ENCODE measurements at places on chromosomes 6 and 20.

- no peak for DNase-seq
These were observed 559.0 kb downstream of the CBLN4 start for GRCh38 chr20:55446301-55446700.

DNA sequence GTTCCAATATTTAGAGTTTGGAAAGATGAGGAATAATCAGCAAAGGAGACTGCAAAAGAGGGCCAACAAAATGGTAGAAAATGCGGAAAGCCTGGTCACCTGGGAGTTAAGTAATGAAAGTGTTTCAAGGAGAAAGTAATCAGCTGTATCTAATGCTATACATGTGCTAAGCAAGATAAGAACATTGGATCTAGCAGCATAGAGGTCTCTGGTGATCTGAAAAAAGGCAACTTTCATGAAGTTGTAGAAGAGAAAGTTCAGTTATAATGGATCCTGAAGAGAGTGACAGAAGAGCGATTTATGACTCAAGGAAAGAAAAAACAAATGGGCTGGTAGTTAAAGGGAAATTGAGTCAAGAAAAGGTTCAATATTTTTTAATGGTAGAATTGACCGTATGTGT is 4.6 kb upstream of the RSPH3 start:
- no peak for DNase-seq

- DNase-seq = no peak
These were observed 99.9 kb downstream of the ALDH8A1 start for GRCh38 chr6:134849920-134850447.

GRCh38 chr6:43719511-43719910 is 31.9 kb upstream of the MRPS18A start:
- DNase-seq = no peak

DNA sequence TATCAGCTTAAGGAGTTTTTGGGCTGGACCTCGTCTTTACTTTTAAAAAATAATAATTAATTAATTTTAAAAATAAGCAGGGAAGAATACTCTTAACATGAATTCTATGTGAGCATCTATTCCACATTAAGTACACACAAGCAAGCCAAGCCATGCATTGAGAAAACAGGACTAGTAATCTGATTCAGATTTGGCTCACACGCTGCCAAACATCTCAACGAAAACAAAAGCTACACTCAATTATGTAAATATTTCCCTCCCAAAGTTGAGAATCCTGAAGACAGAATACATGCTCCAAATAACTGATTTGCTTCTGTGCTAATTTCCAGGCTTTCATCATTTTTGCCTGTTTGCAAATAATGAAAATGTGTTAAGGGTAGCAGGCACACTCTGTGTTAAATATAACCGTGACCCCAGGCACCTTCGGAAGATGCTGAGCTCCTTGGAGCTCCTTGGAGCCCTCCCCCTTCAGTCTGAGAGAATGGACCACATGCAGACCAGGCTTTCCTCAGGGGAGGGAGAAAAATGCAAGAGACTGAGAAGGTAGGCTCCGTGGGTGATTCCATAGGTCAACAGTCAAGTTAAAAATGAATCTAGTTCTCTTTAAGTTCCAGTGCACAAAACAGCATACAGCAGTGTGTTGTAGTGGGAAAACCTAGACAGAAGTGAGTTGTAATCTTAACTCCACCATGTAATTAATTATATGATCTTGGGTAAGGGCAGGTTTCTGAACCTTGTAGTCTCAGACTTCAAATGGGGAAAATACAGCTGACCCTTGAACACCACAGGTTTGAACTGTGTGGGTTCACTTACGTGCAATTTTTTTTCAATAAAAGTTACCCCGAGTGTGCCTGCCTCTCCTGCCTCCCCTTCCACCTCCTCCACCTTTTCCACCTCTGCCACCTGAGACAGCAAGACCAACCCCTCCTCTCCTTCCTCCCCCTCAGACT is 161.3 kb upstream of the RREB1 start:
- DNase-seq = no peak

DNA sequence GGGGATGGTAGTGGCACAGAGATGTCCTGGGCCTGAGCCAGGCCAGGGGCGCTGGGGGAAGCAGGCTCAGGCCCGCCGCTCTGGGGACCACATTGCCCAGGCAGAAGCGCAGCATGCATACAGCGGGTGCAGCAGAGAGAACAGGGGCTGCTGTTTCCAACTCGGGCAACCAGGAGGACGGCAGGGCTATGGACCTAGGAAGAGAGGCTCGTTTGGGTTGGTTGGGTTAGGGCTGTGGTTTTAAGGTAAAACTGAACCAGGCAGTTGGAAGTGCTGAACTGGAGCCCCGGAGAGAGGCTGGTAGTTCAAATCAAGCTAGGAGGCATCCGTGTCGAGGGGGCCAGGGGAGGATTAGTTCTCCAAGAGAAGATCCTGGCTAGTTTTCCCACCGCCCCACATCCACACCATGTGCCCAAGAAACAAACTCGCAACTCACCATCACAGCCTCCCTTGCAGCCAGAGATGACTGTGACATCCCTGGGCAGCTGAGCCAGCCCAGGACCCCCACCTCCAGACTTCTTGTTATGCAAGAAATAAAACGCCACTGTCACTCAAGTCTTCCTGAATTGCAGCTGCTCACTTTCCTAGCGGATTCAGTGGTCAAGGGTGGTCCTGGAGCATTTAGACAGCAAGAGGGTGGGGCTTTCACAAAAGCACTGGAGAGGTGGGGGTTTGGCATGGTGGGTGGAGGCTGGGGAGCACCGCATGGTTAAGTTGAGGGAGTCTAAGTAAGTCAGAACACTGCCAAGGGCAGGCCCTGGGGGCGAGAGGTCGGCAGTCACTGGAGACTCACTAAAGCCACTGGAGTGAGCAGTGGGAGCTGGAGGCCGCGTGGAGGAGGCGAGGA is 161.2 kb downstream of the GRM4 start:
- DNase-seq = no peak

DNA sequence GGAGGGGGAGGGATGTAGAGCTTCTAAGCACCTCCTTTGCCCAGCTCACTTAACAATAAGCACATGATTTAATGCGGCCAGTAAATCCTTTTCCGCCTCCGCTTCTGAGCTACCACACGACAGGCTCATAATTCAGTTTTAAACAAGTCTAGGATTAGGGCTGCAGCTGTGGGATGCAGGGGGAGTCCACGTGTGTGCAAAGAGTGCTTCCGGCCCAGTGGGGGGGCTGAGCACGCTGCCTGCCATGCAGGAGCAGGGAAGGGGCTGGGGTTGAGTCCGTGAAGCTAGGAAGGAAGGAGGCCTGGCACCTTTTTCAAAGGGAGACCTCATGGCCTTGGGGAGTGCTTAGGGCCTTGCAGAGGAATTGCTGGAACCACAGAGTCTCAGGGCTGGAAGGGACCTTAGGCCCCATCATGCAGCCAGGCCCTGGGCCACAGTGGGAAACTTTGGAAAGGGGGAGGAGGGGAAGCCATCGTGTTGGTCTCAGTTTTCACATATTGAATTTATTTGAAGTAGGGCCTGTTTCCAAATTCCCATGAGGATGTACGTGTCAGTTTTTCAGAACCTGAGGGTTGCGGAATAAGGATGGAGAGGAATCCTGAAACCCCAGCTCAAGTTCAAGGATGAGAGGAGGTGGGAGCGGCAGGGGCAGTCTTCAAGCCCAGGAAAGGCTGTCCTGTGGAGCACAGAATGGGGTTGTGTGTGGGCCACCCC is 96.1 kb downstream of the VEGFA start:
- no peak for DNase-seq

DNA sequence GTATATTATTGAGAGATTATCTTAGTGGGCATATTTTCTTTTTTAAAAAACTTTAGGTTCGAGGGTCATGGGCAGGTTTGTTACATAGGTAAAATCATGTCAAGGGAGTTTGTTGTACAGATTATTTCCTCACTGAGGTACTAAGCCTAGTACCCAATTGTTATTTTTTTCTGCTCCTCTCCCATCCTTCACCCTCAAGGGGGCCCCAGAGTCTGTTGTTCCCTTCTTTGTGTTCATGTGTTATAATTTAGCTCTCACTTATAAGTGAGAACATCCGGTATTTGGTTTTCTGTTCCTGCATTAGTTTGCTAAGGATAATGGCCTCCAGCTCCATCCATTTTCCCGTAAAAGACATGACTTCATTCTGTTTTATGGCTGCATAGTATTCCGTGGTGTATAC is 247.9 kb upstream of the RAB32 start:
- peak; percentile 31 for DNase-seq

DNA sequence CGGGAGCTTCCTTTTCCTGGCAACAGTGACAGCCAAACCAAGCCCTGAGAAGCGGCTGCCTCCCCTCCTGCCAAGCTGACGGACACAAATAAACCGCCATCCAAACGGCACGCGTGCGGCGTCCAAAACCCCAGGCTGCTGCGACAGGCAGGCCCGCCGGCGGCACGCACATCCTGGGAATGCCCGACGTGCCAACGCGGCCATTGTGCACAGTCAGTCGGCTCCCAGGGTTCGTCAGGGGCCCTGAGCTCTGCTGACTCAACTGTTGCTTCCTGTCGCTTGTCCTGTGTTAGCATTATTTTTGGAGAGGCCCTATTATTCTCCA is 6.8 kb downstream of the JAG1 start:
- DNase-seq = no peak

- DNase-seq = no peak
These were observed 132.7 kb downstream of the TSHZ2 start for GRCh38 chr20:53104884-53105283.

DNA sequence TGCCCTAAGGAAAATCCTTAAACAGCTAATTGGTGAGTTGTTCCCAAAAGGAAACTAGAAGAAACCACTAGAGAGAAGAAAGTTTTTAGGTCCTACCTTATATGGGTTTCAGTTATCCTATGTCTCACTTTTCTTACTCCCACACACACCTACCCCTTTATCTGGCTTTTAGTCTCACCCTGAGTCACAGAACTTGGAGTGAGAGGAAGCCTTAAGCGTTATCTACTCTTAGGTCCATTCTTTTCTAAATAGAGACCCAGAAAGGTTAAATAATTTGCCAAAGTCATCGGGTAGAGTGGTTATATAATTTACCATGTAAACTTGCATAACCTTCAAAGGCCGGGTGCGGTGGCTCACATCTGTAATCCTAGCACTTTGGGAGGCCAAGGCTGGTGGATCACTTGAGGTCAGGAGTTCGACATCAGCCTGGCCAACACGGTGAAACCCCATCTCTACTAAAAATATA is 4.3 kb upstream of the RPP21 start:
- no peak for DNase-seq

DNA sequence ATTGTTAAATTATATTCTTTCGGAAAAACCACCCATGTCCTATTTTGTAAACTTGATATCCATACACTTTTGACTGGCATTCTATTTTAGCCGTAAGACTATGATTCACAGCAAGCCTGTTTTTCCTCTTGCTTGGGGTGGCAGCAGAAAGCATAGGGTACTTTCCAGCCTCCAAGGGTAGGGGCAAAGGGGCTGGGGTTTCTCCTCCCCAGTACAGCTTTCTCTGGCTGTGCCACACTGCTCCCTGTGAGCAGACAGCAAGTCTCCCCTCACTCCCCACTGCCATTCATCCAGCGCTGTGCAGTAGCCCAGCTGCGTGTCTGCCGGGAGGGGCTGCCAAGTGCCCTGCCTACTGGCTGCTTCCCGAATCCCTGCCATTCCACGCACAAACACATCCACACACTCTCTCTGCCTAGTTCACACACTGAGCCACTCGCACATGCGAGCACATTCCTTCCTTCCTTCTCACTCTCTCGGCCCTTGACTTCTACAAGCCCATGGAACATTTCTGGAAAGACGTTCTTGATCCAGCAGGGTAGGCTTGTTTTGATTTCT is 2.1 kb upstream of the ESR1 start:
- no peak for DNase-seq

DNA sequence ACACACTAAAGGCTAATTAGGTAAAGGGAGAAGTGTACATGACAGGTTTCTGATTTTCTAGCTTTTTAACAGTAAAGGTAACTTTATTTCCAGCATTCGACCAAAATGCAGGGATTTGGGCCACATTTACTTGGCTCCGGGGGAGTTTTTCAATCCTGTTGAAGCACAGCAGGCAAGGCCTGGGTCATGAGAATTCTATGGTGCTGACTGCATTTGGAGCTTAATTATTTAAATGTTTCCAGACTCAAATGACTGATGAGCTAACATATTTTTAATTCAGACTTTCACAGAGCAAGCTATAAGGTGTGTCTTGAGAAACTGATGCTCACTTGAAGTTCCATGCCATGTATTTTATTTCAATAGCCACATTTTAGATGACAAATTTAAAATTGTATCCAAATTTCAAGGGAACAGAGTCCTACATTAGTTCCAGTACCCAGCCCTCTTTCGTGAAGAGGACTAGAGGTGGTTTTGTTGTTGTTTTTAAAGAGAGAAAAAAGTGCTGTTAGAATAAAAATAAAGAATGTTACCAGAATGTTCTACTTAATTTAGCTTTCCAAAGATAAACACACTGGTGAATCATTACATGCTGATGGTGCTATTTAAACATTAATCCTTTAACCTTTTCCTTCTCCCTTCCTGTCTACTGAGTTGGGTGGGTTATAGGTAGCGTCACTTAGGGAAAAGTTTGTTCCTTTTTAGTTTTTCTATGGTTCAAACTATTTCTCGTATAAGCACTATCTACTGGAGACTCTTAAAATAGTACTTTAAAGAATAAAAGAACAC is 82.3 kb upstream of the PHACTR2 start:
- DNase-seq = no peak

DNA sequence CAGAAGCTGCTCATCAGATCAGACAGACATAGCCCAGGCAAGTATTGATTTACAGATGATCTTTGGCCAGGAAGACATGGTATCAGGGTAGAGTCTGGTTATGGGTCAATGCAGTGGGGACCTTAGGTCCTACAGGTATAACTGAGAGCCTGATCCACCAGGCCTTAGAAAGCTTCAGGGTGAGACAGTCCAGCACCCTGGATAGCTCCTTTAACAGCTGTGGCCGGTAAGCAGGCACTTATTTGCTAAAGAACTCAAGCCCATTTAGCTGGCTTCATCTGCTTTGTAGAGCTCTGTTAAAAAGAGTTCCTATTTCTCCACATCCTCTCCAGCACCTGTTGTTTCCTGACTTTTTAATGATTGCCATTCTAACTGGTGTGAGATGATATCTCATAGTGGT is 39.6 kb downstream of the ESR1 start:
- no peak for DNase-seq

- DNase-seq = peak; percentile 85
These were observed 66.2 kb upstream of the SNX9 start for GRCh38 chr6:157756708-157757429.

GRCh38 chr6:140660295-140660694 is 1285.8 kb upstream of the CITED2 start:
- DNase-seq = no peak

- DNase-seq = no peak
These were observed 7.9 kb upstream of the CNKSR3 start for GRCh38 chr6:154518396-154518795.

DNA sequence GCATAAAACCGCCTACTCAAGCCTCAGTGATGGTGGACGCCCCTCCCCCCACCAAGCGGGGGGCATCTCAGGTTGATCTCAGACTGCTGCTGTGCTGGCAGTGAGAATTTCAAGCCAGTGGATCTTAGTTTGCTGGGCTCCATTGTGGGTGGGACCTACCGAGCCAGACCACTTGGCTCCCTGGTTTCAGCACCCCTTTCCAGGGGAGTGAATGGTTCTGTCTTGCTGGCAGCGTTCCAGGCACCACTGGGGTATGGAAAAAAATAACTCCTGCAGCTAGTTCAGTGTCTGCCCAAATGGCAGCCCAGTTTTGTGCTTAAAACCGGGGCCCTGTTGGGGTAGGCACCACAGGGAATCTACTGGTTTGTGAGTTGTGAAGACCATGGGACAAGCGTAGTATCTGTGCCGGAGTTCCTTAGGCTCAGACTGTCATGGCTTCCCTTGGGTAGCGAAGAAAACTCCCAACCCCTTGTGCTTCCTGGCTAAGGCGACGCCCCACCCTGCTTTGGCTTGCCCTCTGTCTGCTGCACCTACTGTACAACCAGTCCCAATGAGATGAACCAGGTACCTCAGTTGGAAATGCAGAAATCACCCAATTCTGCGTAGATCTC is 1334.5 kb upstream of the ADGRB3 start:
- no peak for DNase-seq

GRCh38 chr20:12913781-12914443 is 94.9 kb upstream of the SPTLC3 start:
- no peak for DNase-seq
